MCF 10A (cell line): ENCODE measurements at places on chromosomes 3 and 15. TPM values are rescaled to one million over a fixed set of nuclear protein-coding genes. Genes with fewer than 3 reads are reported as not detected.

Gene EXD1
- total RNA-seq = 0.12 and 0.37 TPM in 2 replicates

GRCh38 chr3:161422171-161422700 lies 50.9 kb upstream of the SPTSSB start:
- no peak overlapping the region for H3K4me3 ChIP-seq
- no peak for DNase-seq
- H3K27ac ChIP-seq = no peak overlapping the region
- no peaks in the 10 kb centered on the region for H3K27me3 ChIP-seq
- H3K36me3 ChIP-seq = no peaks in the 10 kb centered on the region

Gene ALDH1A2
- 1.2 and 1.3 TPM in 2 replicates for total RNA-seq

DNA sequence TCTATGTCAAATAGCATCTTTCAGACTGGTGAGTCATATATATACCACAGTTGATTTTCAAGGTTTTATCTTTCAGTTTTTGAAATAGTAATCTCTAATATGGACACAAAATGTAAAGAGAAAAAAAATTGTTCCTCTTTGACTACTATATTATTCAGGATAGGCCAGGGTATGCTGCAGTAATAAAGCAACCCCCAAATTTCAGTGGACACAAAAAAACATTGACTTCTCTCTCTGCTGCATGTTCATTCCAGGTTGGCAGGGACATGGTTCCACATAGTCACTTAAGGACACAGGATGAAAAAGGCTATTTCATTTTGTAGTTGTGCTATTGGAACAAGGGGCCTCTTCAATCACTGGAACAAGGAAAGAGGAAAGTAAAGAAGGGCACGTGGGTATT lies 28.6 kb downstream of the BMF start:
- H3K4me1 ChIP-seq = peaks cover 22% of the 10 kb centered on the region
- no peaks in the 10 kb centered on the region for H3K36me3 ChIP-seq
- no peak overlapping the region for H3K4me3 ChIP-seq
- H3K27ac ChIP-seq = no peak overlapping the region

Gene ZNF385D
- 1.5 and 1.8 TPM in 2 replicates for total RNA-seq

DNA sequence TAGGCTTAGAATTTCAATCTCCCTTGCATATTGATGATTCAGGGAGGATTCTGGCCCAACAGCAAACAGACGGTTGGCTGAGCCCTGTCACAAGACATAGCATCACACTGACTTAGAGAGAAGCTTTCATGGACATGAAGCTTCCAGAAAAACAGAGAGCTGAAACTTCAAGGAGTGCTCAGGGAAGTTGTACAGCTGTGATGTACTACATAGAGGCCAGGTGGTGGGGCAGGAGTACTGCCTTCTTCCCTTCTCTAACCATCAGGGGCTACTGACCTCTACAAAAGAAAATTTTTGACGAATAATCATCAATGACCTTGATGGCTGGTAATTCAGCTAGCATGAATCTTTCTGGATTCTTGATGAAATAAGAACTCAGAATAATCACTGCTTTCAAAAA lies 378.5 kb downstream of the ERC2 start:
- DNase-seq = no peak
- no peak overlapping the region for H3K4me3 ChIP-seq
- no peaks in the 10 kb centered on the region for H3K4me1 ChIP-seq
- no peak overlapping the region for H3K27ac ChIP-seq

DNA sequence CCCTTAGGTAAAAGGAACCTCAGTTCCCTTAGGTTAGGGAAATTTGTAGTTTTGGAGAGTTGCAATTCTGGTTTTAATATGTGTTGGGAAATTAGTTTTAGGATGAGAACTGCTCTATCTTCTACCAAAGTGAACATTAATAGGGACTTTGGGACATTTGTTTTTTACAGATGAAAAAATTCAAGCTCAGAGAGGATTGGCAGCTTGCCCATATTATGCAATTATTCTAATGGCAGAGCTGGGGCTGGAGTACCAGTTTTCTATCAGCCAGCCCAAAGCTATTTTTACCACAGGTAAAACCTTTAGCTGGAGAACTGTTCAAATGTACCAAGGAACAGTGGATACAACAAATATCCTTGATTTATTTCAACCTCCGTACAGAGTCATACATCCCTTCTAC lies 127.0 kb downstream of the CPNE4 start:
- no peak overlapping the region for H3K4me3 ChIP-seq
- peak; percentile 26 for DNase-seq
- peaks cover 11% of the 10 kb centered on the region for H3K27me3 ChIP-seq
- no peaks in the 10 kb centered on the region for H3K36me3 ChIP-seq
- no peaks in the 10 kb centered on the region for H3K4me1 ChIP-seq
- no peak overlapping the region for H3K27ac ChIP-seq

GRCh38 chr3:181712226-181712552 lies 464 bp downstream of the SOX2 start:
- no peaks in the 10 kb centered on the region for H3K36me3 ChIP-seq
- H3K4me1 ChIP-seq = peaks cover 8% of the 10 kb centered on the region
- H3K4me3 ChIP-seq = no peak overlapping the region
- H3K27me3 ChIP-seq = no peaks in the 10 kb centered on the region

Gene WDR93
- 0.33 and 0.47 TPM in 2 replicates for total RNA-seq

Gene COL8A1
- 29.1 and 112 TPM in 2 replicates for total RNA-seq

DNA sequence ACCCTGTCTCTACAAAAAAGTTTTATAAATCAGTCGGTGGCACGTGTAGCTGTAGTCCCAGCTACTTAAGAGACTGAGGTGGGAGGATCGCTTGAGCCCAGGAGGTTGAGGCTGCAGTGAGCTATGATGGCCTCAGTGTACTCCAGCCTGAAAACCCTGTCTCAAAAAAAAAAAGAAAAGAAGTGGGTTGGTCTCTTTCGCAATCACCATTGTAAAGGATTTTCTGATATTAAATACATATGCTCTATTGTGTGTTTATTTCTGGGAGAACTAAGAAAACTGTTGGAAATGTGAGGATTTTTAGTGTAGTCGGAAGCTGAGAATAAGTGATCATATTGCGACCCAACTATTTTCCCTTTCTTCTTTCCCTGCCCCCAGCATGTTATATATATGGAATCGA lies 7.5 kb downstream of the ZNF710 start:
- no peak overlapping the region for H3K4me3 ChIP-seq
- no peaks in the 10 kb centered on the region for H3K36me3 ChIP-seq
- DNase-seq = no peak
- H3K4me1 ChIP-seq = peaks cover 44% of the 10 kb centered on the region
- H3K27ac ChIP-seq = peak overlapping the region; percentile 16

DNA sequence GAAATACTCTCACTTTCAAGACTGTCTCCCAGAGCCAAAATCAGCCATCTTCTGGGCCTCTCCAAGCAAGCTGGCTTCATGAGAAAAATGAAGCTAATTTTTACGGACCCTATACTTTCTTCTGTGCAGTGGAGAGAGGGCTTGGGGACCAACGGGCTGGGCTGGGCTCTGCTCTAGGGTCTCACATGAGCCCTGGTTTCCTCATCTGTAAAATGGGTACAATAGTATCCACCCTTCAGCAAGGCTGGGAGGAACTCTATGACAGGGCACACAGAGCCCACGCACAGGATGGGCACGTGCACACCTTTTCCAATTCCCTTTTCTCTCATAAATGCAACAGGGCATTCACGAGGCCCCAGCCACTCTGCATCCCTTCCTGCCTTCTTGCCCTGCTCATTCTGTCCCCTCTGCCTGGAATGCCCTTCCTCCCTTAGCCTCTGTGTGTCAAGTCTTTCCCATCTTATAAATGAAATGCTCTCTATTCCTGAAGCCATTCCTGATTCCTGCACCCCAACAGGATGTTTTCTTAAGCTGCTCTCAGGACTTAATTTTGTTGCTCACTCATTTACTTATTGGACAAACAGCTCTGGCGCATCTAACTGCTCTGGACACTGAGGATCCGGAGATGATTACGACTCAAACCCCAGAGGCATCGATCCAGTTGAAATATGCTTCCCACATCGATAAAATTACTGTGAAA lies 32.9 kb upstream of the SEC13 start:
- H3K27ac ChIP-seq = no peak overlapping the region
- no peak overlapping the region for H3K4me3 ChIP-seq
- no peaks in the 10 kb centered on the region for H3K4me1 ChIP-seq
- no peak for DNase-seq
- peaks cover 18% of the 10 kb centered on the region for H3K27me3 ChIP-seq

Gene CNTN3
- 2.6 and 3.5 TPM in 2 replicates for total RNA-seq

DNA sequence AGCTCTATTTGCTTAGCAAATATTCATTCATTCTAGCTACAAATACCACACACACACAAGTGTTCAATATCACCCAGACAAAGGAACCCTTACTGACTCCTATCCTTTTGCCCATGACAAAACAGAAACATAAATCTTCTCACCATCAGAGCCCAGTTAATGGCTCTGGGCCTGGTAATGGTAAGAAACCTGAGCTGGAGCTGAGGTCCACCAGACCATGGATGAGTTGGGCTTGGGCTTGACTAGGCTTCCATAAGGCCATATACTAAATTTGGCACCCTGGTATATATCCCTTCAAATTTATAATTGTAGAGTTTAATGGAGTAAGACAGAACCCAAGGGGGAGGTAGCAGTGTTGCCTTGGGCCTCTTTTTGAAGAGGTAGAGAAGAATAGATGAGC lies 29.4 kb downstream of the GPR176 start:
- peaks cover 7% of the 10 kb centered on the region for H3K4me1 ChIP-seq
- no peak overlapping the region for H3K27ac ChIP-seq
- no peaks in the 10 kb centered on the region for H3K36me3 ChIP-seq
- no peaks in the 10 kb centered on the region for H3K27me3 ChIP-seq

Gene GHSR
- total RNA-seq = not detected in 2 replicates

Gene ABHD17C
- 10.1 and 11.9 TPM in 2 replicates for total RNA-seq

DNA sequence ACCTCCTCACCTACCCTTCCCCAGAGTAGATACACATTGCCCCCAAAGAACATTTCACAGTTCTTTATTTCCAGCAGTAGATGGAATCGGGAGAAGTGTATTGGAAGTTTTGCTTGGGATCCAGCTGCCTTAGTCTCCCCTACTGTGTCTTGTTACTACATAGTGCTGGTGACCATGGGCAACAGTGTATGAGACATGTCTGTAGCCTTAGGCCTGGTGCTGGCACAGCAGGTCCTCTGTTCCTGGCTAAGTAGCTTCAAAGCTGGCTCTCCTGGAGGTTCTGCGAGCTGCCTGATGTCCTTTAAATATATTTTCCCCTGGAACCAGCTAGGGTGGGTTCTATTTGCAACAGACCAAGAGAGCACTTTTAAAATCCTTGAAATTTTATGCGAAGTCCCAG lies 174.7 kb downstream of the THSD4 start:
- peaks cover 26% of the 10 kb centered on the region for H3K4me1 ChIP-seq
- H3K36me3 ChIP-seq = no peaks in the 10 kb centered on the region
- H3K27ac ChIP-seq = peak overlapping the region; percentile 31
- DNase-seq = no peak

DNA sequence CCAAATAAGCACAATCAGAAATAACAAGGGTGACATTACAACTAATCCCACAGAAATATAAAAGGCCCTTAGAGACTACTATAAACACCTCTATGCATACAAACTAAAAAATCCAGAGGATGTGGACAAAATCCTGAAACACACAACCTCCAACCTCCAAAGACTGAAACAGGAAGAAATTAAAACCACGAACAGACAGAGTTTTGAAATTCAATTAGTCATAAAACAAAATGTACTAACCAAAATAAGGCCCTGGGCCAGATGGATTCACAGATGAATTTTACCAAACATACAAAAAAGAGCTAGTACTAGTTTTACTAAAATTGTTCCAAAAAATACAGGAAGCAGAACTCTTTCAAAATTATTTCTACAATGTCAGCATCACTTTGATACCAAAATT lies 1043.6 kb downstream of the DIPK2A start:
- peak overlapping the region; percentile 34 for H3K4me3 ChIP-seq
- peaks cover 9% of the 10 kb centered on the region for H3K4me1 ChIP-seq
- no peaks in the 10 kb centered on the region for H3K36me3 ChIP-seq
- peak; percentile 48 for DNase-seq

- no peak overlapping the region for H3K4me3 ChIP-seq
- no peak for DNase-seq
- no peaks in the 10 kb centered on the region for H3K27me3 ChIP-seq
- no peak overlapping the region for H3K27ac ChIP-seq
- H3K4me1 ChIP-seq = peaks cover 18% of the 10 kb centered on the region
Observed at GRCh38 chr3:110956081-110956480, 115.5 kb upstream of the NECTIN3 start.

- peak; percentile 13 for DNase-seq
- no peaks in the 10 kb centered on the region for H3K27me3 ChIP-seq
- H3K27ac ChIP-seq = no peak overlapping the region
- no peaks in the 10 kb centered on the region for H3K4me1 ChIP-seq
- peaks cover 31% of the 10 kb centered on the region for H3K36me3 ChIP-seq
Observed at GRCh38 chr15:35376707-35377106, 169.3 kb downstream of the DPH6 start.
